Fibroblast of the conjunctiva (primary cell): ENCODE measurements at places on chromosomes 7 and 10.

- DNase-seq: no peak
These were observed 128.7 kb downstream of the COBL start for GRCh38 chr7:51187941-51188340.

DNA sequence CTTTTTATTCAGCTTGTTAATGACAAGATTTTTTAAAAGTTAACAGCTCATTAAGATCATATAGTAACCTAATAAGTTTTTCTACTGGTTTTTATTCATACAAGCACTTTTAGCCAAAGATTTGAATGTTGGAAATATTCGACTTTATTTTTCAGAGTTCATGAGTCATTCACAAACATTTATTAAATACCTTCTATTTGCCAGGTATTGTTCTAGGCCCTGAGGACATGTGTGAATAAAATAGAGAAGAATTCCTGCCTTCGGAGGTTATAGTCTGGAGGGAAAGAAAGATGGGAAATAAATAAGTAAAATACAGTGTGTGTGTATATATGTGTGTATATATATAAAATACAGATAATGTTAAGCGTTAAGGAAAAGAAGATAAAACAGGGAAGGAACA lies 31.5 kb downstream of the BTAF1 start:
- DNase-seq: no peak

- no peak for DNase-seq
These were observed 174.1 kb upstream of the BET1 start for GRCh38 chr7:94178230-94178629.

GRCh38 chr7:205115-206010 lies 13.0 kb downstream of the FAM20C start:
- no peak for DNase-seq

DNA sequence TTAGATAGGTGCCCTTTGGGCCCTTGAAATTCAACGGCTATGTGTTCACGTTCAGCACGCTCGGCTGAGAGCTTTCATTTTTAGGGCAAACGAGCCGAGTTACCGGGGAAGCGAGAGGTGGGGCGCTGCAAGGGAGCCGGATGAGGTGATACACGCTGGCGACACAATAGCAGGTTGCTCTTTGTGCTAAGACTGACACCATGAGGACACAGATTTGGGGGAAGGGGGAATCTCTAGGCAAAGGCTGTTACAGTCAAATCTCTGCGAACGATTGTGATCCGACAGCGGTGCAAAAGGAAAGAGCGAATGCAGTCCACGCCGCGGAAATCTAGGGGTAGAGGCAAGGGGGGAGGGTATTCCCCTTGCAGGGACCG lies 667 bp downstream of the KLLN start:
- DNase-seq: no peak

DNA sequence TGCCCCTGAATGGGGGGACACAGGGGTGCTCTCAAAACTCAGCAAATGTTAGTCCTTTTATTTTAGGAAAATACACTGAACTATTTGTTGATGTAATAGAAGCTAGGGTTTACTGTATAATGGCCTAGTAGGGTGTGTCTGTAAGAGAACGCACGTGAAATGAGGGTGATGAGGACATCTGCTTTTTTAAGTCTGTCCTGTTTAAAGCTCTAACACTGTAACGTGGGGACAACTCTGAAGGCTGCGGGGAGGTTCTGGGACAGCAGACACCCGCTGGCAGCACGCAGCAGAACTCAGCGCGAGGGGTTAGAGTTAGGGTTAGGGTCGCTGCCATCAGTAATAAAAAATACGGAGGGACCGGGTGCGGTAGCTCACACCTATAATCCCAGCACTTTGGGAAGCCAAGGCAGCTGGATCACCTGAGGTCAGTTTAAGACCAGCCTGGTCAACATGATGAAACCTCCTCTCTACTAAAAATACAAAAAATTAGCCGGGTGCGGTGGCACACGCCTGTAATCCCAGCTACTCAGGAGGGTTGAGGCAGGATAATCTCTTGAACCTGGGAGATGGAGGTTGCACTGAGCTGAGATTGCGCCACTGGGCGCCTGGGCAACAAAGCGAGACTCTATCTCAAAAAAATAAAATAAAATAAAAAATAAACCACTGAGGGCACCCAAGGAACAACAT lies 98.0 kb downstream of the CTBP2 start:
- no peak for DNase-seq

DNA sequence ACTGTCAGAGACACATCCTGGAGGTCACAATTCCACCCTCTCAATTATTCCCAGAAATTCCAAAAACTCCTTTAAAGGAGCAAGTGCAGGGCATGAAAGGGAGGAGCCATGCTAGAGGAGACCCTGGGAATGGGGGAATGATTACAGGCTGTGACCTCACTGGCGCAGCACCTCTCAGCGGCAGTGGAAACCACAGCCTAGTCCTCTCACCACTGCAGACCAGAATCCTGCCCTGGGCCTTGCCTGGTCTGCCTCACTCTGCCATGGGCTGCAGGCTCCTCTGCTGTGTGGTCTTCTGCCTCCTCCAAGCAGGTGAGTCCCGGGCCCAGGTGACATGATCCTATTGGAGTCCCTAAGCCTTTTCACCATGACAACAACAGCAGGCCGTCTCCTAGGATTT lies 50.5 kb upstream of the PRSS58 start:
- DNase-seq: no peak

DNA sequence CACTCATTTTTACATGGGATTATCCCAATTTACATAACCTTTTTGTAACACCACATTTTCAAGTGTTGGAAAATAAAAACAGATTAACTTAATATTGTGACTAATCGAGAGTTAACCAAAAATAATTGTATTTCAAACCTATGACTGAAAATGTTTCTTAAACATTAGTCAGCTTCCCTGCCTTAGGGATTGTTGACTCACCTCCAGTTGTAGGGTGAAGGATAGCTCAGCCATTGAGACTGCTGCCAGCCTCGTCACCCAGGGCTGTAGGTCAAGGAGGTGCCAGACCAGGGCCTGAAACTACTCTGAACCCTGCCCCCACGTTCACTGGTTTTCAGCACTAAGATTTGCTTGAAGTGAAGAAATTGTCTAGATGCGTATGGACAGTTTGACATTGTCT lies 351.2 kb downstream of the GFRA1 start:
- DNase-seq: peak; percentile 20

- no peak for DNase-seq
These were observed 676 bp upstream of the HTR7 start for GRCh38 chr10:90858461-90858968.

DNA sequence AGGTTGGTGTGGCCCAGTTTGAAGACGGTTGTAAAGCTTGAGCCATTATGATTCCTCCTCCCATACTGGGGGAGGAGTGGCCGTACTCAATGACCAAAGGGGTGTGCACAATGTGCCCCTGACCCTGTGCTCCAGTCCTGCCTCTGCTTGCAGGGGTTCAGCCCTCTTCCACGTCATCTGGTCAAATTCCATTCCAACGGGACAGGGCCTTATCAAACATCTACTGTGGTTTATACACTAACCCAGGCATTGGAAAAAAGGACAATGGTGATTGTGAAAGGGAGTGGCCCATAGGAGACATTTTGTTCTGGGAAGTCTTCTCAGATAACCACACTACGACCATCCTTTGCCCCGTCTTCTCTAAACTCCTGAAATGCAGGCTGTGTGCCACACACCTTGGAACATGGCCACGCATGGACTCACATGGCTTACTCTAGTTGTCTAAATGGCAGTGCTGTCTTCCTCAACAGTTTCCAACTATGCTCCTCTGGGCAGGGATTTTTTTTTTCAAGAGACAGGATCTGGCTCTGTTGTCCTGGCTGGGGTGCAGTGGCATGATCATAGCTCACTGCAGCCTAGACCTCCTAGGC lies 103.0 kb downstream of the JCAD start:
- DNase-seq: no peak

- DNase-seq: no peak
These were observed 149.4 kb upstream of the AKR1E2 start for GRCh38 chr10:4676566-4676965.

- no peak for DNase-seq
These were observed 66.7 kb downstream of the HHEX start for GRCh38 chr10:92756201-92757065.

DNA sequence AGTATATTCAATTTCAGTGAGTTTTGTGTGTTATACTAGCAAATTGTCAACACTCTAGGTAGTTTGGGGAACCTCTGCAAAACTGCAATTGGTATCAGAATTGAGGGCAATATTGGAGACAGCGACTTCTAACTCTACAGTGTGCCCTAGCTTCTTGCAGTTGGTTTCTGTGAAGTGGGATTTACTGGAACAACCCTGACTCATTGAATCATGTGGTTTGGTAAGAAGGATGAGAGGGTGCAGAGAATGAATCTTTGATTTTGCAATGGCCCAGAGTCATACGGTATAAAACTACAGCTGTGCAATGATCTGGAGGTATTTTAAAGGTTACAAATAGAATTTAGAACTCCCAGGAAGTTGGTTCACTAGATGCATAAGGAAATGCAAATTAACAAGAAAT lies 129.1 kb upstream of the PPP1R3A start:
- peak; percentile 6 for DNase-seq

GRCh38 chr10:18532881-18533535 lies 118.4 kb downstream of the NSUN6 start:
- no peak for DNase-seq

DNA sequence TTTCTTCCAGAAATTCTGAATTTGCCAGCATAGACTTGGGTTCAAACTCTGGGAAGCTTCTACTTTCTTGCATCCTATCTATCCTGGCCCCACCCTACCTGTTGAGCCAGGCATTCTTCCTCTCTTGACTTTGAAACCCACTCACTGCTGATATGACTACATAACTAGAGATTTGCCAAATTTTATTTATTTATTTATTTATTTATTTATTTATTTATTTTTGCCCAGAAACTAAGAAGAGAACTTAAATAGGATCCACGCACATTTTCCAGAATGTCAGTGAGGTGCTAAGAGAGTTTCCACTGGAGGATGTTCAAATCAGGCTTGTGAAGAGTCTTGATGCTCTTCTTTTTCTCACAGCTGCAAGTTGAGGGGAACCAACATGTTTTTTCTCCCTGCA lies 487.8 kb upstream of the PODXL start:
- DNase-seq: no peak

DNA sequence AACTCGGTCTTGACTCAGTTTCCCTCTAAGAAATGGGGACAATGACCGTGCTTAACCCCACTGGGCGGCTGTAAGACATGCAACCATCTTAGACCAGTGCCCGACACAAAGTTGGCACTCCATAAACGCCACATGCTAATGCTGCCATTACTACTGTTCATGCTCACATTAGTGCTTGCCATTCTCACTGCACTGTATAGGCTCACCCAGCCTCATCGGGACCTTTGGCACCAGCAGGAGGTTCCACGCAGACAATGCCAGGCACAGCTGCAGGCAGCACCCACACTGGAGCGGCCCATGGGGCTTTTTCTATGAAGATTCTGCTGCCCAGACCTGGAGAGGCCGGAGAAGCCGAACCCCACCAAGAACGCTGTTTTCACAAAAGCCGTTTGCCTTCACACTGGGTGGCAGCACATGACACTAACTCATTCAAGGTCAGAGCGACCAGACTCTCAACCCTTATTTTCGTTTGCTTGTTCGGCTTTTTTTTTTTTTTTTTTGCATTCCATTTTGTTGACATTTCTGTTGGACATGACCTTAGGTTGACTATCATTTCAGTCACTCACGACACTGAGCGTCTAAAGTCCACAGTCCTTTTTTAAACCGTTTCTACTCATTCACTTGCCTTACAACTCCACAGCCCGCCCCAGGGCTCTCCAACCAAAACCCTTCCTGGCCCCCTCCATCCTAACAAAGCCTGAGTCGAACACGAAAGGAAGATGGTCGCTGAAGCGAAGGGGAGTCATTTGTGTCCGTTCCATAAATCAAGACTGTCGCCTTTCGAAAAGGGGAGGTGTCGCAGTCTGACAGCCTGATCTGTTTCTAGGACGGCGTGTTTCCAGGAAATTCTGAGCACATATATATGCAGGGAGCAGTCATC lies 124.4 kb upstream of the RNF32 start:
- DNase-seq: no peak

DNA sequence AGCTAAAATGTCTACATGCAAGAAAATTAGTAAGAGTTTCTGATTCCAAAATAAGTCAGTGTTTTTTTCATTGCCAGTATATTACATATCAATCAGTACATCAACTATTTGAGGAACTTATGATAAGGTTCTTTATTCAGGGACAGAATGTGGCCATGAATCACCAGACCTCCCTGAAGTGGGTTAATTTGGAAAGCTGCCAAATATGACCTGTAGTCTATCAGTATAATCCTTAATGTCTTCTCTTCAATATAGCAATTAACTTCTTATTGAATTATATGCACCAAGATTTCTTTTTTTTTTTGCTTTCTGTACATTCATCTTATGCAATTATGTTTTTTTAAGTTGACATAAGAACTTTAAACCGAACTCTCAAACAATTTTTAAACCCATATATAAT lies 714.5 kb upstream of the POT1 start:
- no peak for DNase-seq

DNA sequence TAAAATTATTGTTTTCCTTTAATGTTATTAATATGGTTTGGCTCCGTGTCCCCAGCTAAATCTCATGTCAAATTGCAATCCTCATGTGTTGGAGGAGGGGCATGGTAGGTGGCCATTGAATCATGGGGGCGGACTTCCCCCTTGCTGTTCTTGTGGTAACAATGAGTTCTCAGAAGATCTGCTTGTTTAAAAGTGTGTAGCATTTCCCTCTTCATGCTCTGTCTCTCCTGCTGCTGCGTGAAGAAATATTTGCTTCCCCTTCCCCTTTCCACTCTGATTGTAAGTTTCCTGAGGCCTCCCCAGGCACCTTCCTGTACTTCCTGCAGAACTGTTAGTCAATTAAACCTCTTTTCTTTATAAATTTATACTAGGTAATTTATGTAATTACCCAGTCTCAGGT lies 27.5 kb downstream of the VIM start:
- no peak for DNase-seq

DNA sequence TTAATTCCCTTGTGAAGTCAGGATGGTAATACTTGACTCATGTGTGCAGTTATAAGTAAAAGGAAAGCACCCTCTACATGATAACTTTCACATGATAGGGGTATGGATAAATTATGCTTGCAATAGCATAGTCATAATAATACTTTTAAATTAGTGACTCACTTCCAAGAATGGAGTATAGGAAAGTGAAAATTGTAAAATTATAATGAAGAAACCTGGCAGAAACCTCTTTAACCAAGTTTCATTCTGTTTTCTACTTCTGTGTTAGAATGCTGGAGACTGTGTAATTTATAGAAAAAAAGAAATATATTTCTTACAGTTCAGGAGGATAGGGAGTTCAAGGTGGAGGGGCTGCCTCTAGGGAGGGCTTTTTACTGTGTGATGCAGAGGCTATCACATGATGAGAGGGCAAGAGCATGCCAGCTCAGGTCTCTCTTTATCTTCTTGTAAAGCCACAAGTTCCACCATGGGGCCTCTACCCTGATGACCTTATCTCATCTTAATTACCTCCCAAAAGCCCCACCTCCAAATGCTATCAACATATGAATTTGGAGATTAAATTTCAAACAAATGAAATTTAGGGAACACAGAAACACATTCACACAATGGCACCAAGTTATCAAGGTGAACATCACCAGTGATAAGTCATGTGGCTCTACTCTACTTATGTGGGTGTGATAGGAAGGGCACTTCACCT lies 43.2 kb downstream of the HDAC9 start:
- DNase-seq: no peak

GRCh38 chr10:42962902-42963231 lies 114.0 kb upstream of the RET start:
- DNase-seq: no peak
